ENCODE measurements at places on chromosomes 3 and 15.

DNA sequence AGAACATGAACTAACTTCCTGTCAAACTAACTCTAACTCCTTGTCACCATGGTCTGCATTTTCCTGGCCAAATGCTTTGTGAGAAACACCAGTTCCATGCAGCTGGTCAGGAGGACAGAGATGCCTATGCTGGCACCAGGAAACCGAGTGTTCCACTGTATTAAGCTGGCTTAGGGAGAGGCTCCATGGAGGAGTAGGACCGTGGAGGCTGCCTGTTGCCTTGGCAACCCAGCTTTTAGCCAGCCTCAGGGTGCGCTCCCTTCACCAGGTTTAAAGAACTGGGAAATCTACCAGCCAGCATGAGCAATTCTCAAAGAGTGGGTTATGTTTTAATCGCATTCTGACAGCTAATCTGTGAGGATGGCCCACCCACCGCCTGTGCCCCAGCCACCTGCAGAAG, 394.1 kb downstream of the OCA2 start:
- DNase-seq = no peak

GRCh38 chr3:42655980-42656679, 2.6 kb downstream of the ZBTB47 start:
- no peak for DNase-seq

GRCh38 chr3:112089956-112090886, 4.0 kb downstream of the C3orf52 start:
- DNase-seq = no peak

DNA sequence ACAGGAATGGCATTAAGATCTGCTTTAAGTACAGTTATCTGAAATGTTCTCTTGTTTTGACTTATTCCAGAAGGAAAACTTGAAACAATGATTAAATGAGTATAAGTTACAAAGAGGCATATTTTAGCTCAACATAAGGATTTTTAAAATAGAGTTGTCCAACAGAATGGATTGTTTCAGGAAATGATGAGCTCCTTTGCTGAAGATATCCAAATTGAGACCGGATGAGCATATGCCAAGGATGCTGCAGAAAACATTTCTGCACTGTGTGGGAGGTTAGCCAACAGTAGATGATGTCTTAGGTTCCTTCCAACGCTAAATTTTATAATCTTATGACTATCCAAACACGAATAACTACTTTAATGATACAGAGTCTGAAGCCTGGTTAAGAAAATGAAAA, 226.5 kb upstream of the NANOGP8 start:
- no peak for DNase-seq

- no peak for DNase-seq
Observed at GRCh38 chr3:16838561-16838960, 46.2 kb upstream of the PLCL2 start.

DNA sequence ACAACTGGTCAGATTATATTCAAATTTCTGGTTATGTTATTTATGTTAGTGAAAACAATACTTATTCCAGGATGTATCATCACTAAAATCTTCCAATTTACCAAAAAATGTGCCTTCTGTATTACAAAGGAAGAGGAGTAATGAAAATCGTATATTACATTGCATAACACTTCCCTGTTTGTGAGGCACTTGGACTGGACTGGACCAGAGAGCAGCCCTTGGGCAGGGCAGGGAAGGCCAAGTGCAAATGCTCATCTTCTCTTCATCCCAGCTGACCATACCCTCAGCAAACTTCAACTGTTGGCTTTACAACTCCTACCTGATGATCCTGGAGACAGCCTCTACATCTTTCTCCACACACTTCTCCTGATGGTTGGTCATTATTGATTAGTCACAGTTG, 285.7 kb upstream of the MME start:
- DNase-seq = no peak

DNA sequence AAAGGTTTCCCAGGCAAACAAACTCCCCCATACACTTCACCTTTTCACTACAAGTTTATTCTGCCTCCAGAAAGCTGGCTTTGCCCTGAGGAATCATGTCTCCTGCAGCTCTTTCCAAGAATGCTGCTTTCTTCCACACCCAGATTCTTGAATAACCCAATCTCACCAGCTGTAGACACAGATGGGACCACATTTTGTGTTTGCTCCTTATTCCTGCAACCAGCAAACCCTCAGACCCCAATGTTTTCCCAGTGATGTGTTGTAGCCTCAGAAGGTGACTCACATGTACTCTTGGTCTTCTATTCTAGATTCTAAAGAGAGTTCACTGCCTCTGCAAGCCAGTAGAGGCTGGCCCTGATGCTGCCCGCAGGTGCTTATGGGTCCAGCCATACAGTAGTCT, 23.6 kb upstream of the TRIM59 start:
- no peak for DNase-seq

DNA sequence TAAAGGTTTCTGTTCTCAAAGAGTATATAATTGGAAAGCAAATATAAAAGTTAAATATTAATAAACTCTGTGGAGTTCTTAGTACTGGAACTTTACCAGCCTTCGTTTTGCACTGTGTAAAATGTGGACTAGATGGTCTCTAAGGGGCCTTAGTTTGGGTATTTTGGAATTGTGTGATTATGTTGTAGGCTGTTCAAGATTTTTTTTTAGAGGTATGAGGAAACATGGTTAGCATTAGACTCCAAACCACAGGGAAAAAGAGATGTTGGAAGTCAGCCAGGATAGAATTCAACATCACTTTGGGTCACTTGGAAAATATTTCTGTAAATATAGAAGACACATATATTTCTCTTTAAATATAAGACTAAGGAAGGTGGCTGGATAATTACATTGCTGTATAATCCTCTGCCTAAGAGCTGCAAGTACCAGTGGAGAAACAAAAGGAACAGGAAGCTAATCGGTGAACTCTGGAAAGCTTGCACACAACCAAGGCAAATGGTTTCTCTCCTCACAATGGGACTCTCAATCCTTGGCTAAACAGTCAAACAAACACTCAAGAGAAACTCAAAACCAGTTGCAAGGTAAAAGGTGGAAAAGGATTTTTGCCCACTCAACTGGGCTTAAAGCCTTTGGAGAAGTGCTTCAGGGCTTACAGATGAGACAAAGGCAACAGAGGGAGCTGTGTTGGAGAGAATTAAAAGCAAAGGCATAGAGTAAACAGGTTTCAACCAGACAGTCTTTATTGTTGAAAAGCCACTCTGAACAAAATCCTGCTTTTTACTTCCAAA, 141.7 kb downstream of the NR1D2 start:
- DNase-seq = no peak

DNA sequence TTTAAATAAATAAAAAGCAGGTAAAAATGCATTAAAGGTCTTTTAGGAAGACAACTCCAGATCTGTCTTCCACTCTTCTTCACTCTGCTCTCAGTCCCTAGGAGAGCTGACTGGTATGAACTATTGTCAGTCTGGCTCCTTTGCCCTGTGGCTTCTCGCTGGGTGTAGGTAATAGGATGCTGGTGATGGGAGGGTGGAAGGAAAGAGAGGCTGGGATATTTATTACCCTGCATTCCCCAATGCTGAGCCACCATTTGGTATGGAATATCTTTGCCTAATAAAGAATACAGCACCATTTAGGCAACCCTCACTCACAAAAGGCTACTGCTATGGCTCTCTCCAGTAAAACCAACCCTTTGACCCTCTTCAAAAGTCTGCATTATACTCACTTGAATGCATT, 326.9 kb downstream of the CNTN3 start:
- DNase-seq = no peak
